ENCODE measurements at places on chromosomes 7 and 10.

DNA sequence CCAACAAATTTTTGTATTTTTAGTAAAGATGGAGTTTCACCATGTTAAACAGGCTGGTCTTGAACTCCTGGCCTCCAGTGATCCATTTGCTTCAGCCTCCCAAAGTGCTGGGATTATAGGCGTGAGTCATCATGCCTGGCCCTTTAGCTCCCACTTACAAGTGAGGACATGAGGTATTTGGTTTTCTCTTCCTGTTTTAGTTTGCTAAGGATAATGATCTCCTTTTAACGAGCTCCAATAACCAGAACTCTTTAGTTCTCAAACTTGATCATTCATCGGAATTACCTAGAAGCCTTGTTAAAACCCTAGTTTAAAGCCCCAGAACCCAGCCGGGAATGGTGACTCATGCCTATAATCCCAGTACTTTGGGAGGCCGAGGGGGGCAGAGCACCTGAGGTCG lies 481.4 kb downstream of the TYW1 start:
- no peak for DNase-seq

GRCh38 chr10:67603086-67603485 lies 92.9 kb downstream of the CTNNA3 start:
- no peak for DNase-seq

DNA sequence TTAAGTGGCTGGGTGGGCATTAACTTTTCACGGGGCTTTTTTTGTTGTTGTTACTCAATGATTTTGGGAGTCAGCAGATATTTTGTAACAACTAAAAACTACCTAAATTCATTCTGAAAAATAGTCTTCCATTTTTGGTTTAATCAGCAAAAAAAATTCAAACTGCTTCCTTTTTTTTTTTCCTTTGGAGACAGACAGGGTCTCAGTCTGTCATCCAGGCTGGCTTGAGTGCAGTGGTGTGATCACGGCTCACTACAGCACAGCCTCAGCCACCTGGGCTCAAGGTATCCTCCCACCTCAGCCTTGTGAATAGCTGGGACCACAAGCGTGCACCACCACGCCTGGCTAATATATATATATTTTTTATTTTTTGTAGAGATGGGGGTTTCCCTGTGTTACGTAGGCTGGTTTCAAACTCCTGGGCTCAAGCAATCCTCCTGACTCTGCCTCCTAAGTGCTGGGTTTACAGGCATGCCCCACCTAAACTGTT lies 36.5 kb downstream of the SKIDA1 start:
- DNase-seq: no peak

- DNase-seq: no peak
These were observed 29.1 kb downstream of the ALOX5 start for GRCh38 chr10:45403151-45403550.

DNA sequence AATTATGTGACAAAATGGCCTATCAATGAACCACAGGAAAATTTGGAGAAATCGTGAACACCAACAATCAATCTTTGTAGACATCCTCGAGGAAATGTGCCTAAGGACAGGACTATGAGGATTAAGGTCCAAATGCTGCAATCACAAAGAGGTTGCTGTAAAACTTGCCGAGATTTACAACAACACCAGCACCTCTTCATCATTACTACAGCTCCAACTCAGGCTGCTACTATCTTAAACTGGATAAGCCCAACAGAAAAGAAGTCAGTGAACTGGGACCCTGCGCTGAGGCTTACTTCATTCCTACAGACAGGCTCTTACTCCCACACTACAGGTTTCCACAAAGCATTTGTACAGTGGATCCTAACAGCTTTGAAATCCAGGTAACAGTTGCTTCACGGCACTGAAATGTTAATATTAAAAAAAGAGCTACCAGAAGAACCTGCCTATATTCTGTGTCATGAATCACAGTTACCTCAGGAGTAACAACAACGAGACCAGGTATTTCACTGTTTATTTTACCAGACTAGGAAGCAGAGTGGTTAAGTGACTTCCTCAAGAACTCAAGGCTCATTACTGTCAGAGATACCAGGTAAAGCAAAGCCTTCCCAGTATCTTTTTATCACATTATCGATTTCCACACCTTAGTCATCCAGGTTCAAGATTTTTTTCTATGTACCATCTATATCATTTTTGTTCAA lies 23.9 kb downstream of the CACUL1 start:
- no peak for DNase-seq

GRCh38 chr7:30848121-30848855 lies 63.4 kb upstream of the AQP1 start:
- DNase-seq: no peak

Data from tongue (tissue), 3 donors.